Immature natural killer cell (primary cell): ENCODE measurements at places on chromosomes 16 and 17.

GRCh38 chr17:45977976-45978626 is 20.9 kb upstream of the STH start:
- no peak overlapping the region for H3K27ac ChIP-seq
- no peak for DNase-seq
- peaks cover 2% of the 10 kb centered on the region for H3K27me3 ChIP-seq
- no peaks in the 10 kb centered on the region for H3K4me1 ChIP-seq
- H3K4me3 ChIP-seq, result no peak overlapping the region

GRCh38 chr16:85069171-85069570 is 41.6 kb downstream of the KIAA0513 start:
- peaks cover 36% of the 10 kb centered on the region for H3K36me3 ChIP-seq
- DNase-seq, result no peak
- H3K27ac ChIP-seq, result no peak overlapping the region
- H3K27me3 ChIP-seq, result no peaks in the 10 kb centered on the region

- DNase-seq, result no peak
- H3K27ac ChIP-seq, result no peak overlapping the region
- peaks cover 7% of the 10 kb centered on the region for H3K27me3 ChIP-seq
- no peaks in the 10 kb centered on the region for H3K4me1 ChIP-seq
- H3K4me3 ChIP-seq, result no peak overlapping the region
Measured at GRCh38 chr16:87178977-87179376, 138.2 kb downstream of the C16orf95 start.

DNA sequence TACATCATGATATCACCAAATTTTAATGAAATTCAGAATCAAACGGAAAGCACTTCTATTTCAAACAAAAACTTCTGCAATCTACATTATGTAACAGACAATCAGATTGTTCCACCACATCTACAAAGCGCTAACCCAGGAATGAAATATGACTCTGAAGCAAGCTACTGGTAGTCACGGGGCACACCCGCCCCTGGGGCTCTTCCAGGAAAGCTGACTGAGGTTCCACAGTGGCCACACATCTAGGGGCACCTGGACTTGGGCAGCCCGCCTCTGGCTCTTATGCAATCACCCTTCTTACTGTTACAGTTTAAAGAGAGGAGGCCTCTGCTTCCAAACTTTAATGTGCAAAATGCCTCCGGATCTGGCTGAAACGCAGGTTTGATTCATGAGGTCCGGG is 27.5 kb downstream of the ZCCHC14 start:
- no peaks in the 10 kb centered on the region for H3K36me3 ChIP-seq
- H3K27me3 ChIP-seq, result no peaks in the 10 kb centered on the region
- DNase-seq, result no peak

GRCh38 chr16:53285236-53285635 is 149.0 kb upstream of the RBL2 start:
- H3K27ac ChIP-seq, result no peak overlapping the region
- peaks cover 29% of the 10 kb centered on the region for H3K36me3 ChIP-seq
- no peak overlapping the region for H3K4me3 ChIP-seq
- H3K27me3 ChIP-seq, result no peaks in the 10 kb centered on the region
- no peak for DNase-seq
